ENCODE measurements at places on chromosomes 12 and 14.

DNA sequence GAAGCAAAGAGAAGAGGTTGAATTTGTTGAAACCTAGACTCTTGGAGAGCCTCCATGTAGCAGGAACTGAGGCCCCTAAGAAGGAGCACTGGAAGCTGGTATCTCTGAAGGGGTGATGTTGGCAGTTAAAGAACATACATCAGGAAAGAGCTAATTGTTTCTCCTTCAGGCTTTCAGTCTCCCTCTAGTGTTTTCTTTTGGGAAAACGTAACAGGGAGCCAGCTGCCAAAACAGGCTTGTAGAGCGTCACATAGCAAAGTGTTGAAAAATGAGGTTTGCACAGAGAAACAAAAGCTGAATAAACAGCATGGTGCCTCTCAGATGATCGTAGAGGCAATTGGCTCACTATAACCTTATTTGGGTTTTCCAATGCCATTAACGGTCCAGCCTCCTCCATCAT, 46.9 kb upstream of the CAND1 start:
- DNase-seq = peak; percentile 58

DNA sequence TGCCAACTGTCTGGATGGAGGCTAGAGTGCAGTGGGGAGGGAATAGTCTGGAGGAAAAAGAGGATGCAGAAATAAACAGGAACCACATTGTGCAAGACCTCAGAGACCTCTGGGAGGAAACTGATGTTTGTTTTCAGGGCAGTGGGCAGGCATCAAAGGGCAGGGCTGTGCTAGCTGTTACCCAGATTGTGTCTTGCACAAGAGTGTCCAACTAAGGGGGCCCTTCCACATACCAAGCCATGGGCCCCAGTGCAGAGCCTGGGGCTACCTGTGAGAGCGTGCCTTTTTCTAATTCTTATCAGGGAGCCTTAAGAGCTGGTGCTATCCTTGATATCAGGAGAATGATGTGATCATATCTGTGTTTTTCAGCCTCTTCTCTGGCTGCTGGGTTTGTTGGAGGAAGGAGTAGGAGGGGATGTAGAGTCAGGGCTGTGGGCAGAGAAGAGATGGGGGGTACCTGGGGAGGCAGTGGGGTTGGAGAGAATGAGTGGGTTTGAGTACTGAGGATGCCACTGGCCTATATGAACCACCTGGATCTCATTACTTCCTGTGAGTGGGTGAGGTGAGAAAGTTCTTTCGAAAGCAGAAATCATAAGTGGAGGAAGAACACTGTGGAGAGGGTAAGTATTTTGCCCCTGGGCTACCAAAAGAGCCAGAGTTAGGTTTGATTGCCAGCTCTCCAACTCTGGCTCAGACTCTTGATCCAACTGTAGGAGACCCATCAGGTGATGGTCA, 259.2 kb upstream of the CRY1 start:
- no peak for DNase-seq

- DNase-seq = no peak
Observed at GRCh38 chr12:95648990-95649791, 97.9 kb upstream of the USP44 start.

DNA sequence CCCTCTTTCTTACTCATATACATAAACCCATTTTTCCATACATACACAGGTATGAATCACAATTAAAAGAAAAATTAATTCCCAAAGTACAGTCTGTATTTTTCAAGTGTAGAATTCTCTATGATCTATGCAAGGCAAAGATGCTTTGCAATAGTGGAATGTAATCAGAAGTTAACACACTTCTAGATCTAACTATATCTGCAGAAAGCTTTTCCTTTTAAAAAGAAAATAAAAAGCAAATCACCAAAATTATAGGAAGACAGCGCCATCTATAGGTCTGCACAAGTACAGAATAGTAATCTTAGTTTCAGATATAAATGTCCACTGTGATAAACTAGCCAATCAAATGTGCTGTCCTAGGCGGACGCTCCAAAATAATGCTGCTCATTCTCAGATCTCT, 22.0 kb downstream of the SLC25A21 start:
- DNase-seq = peak; percentile 77

- no peak for DNase-seq
Observed at GRCh38 chr14:67429510-67430205, 17.7 kb upstream of the PLEK2 start.

- no peak for DNase-seq
Observed at GRCh38 chr14:75543786-75544185, 21.5 kb downstream of the BATF start.

DNA sequence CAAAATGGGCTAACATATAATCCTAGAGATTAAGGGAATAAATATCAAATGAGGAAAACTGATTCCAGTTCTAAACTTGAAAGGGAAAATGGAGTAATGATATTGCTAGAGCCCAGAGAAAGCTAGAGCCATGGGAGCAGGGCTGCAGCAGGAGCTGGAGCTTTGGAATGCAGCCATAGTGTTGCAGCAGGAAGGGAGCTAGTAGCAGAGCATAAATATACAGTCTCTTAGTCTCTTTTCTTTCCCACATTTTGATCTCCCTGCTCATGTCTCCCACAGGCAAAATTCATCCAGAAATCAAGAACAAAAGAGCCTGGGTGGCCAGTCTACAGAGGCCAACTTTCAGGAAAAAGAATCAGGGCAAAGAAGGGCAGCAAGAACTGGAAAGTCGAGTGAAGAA, 253.7 kb downstream of the ATXN7L3B start:
- no peak for DNase-seq

- DNase-seq = no peak
Observed at GRCh38 chr12:48017496-48017895, 13.2 kb upstream of the COL2A1 start.

GRCh38 chr12:53674977-53675700, 744 bp downstream of the ATP5MC2 start:
- peak; percentile 60 for DNase-seq

GRCh38 chr12:124537525-124538193, 29.8 kb downstream of the NCOR2 start:
- no peak for DNase-seq

DNA sequence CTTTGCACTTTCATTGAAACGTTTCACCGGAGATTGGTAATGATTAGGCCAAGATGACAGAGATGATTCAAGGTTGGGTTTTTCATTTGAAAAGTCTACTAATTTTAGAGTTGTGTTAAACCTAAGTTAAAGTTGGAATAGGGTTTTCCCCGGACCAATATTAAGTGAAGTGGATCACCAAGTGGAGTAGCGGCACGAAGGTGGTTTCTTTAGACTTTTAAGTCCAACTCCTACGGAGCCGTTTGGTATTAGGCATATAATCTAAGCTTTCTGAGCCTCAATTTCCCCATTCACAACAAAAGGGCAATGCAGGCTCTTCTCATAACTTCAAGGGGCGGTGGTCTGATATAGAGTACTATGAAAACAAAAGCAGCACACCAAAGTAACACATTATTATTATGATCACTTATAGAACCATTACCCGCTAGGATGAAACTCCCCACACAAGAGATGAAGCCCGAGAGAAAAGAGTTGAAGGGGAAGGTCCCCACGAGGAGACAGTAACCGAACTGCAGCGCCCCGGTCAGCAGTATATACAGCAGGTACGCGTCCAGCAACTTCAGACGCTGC, 413 bp downstream of the DAD1 start:
- no peak for DNase-seq

- DNase-seq = no peak
Observed at GRCh38 chr12:13377698-13378097, 181.2 kb downstream of the EMP1 start.

DNA sequence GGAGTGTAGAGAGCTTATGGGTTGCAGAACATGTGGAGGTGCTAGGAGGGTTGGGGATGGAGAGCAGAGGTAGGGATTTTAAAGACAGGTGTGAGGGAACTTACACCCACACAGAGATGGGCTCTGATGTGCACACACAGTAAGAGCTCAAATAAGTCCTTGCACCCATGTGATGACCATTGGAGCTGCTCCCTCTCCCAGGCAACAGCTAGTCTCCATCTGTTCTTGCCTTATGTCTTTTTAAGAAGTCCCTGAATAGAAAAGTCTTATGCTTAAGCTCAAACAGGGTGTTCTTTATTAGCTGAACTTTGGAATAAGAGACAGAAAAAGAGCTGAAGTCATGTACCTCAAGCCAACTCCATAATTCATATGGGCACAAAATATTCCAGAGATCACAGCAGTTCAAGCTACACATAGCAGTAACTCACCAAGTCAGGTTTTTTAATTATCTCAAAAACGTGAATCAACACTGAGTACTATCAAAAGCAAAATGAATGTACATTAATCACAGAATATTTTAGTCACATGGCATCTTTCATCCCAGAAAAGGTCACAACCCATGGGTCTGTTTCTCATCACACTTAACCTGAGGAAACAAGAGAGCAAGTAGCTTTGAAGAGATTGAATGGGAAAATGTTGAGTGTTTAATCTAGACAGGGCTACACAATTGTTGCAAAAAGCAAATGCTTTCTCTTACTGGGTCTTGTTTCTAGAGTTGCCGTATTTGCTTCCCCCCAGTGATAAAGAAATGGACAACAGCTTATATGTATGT, 1513.6 kb upstream of the SEL1L start:
- no peak for DNase-seq
